ENCODE measurements at places on chromosomes 6 and 20.

GRCh38 chr6:166430269-166430668, 47.5 kb upstream of the MPC1 start:
- H3K4me3 ChIP-seq: no peak overlapping the region
- no peak overlapping the region for H3K27ac ChIP-seq
- H3K27me3 ChIP-seq: no peaks in the 10 kb centered on the region
- H3K4me1 ChIP-seq: no peaks in the 10 kb centered on the region

DNA sequence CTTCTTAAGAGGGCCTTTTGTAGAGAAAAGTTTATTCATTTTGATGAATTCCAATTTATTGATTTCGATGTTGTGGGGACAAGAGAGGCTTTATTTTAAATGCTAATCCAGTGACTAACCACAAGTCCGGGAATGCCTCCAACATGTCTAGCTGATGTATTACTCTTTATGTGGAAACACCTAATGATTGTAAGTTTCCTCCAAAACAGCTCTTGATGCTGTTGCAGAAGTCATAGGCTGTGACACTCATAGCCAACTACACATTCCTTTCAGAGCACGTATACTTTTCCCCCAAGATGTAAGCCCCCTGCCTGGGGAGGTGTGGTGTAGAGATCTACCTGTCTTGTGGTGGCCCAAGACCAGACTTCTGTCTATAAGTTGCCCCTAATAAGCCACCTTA, 61.3 kb upstream of the RNF24 start:
- peak overlapping the region; percentile 58 for H3K27ac ChIP-seq
- peaks cover 47% of the 10 kb centered on the region for H3K4me1 ChIP-seq
- H3K27me3 ChIP-seq: peaks cover 6% of the 10 kb centered on the region
- H3K36me3 ChIP-seq: no peaks in the 10 kb centered on the region
- peak; percentile 89 for DNase-seq

GRCh38 chr6:14857501-14857900, 388.4 kb upstream of the JARID2 start:
- H3K36me3 ChIP-seq: no peaks in the 10 kb centered on the region
- H3K4me1 ChIP-seq: no peaks in the 10 kb centered on the region
- no peak for DNase-seq

- H3K4me1 ChIP-seq: peaks cover 55% of the 10 kb centered on the region
- peak overlapping the region; percentile 4 for H3K4me3 ChIP-seq
Measured at GRCh38 chr20:9294041-9294440, 220.3 kb upstream of the LAMP5 start.

GRCh38 chr6:137167702-137168377, 5.6 kb downstream of the IL22RA2 start:
- H3K4me1 ChIP-seq: no peaks in the 10 kb centered on the region
- no peak overlapping the region for H3K27ac ChIP-seq
- no peak for DNase-seq
- H3K27me3 ChIP-seq: peaks cover 18% of the 10 kb centered on the region

- DNase-seq: peak; percentile 96
- H3K4me1 ChIP-seq: peaks cover 71% of the 10 kb centered on the region
- peaks cover 49% of the 10 kb centered on the region for H3K36me3 ChIP-seq
- peaks cover 2% of the 10 kb centered on the region for H3K27me3 ChIP-seq
- H3K4me3 ChIP-seq: peak overlapping the region; percentile 59
Measured at GRCh38 chr6:75098709-75099108, 107.1 kb downstream of the COL12A1 start.

- peaks cover 26% of the 10 kb centered on the region for H3K36me3 ChIP-seq
- peaks cover 56% of the 10 kb centered on the region for H3K4me1 ChIP-seq
- H3K4me3 ChIP-seq: no peak overlapping the region
- no peaks in the 10 kb centered on the region for H3K27me3 ChIP-seq
- no peak for DNase-seq
Measured at GRCh38 chr6:147219463-147219862, 15.2 kb downstream of the STXBP5 start.

GRCh38 chr6:167235421-167236238, 55.5 kb upstream of the UNC93A start:
- no peak overlapping the region for H3K27ac ChIP-seq
- DNase-seq: no peak
- H3K4me3 ChIP-seq: no peak overlapping the region

GRCh38 chr6:5379647-5380242, 118.4 kb downstream of the FARS2 start:
- no peaks in the 10 kb centered on the region for H3K36me3 ChIP-seq
- peak; percentile 49 for DNase-seq
- no peaks in the 10 kb centered on the region for H3K27me3 ChIP-seq
- H3K27ac ChIP-seq: no peak overlapping the region
- peaks cover 5% of the 10 kb centered on the region for H3K4me1 ChIP-seq

GRCh38 chr6:152700427-152700826, 2.7 kb downstream of the MYCT1 start:
- DNase-seq: no peak
- peaks cover 89% of the 10 kb centered on the region for H3K4me1 ChIP-seq
- peak overlapping the region; percentile 60 for H3K4me3 ChIP-seq
- H3K27ac ChIP-seq: peak overlapping the region; percentile 34
- no peaks in the 10 kb centered on the region for H3K36me3 ChIP-seq
- H3K27me3 ChIP-seq: no peaks in the 10 kb centered on the region

GRCh38 chr6:23728707-23729106, 397.3 kb upstream of the NRSN1 start:
- no peak overlapping the region for H3K27ac ChIP-seq
- DNase-seq: no peak
- no peaks in the 10 kb centered on the region for H3K36me3 ChIP-seq

- H3K4me1 ChIP-seq: peaks cover 69% of the 10 kb centered on the region
- peaks cover 19% of the 10 kb centered on the region for H3K36me3 ChIP-seq
- peak within 1 kb of the TSS; percentile 90 for H3K4me3 ChIP-seq
- DNase-seq: peak; percentile 23
- H3K27me3 ChIP-seq: no peaks in the 10 kb centered on the region
Measured at GRCh38 chr6:142301651-142302391, at the start of gene ADGRG6. ADGRG6 (plus strand) TSS chr6:142302007; CDS start chr6:142302330, 323 bp downstream.

- peaks cover 1% of the 10 kb centered on the region for H3K27me3 ChIP-seq
- peaks cover 46% of the 10 kb centered on the region for H3K4me1 ChIP-seq
- peak overlapping the region; percentile 18 for H3K4me3 ChIP-seq
- H3K36me3 ChIP-seq: no peaks in the 10 kb centered on the region
Measured at GRCh38 chr20:53872081-53872541, 198.3 kb downstream of the BCAS1 start.

GRCh38 chr6:31528307-31528777, 420 bp upstream of the MCCD1 start:
- H3K27me3 ChIP-seq: peaks cover 5% of the 10 kb centered on the region
- H3K4me3 ChIP-seq: no peak overlapping the region
- H3K27ac ChIP-seq: peak overlapping the region; percentile 71
- DNase-seq: no peak
- H3K4me1 ChIP-seq: peaks cover 40% of the 10 kb centered on the region

- H3K4me1 ChIP-seq: peaks cover 81% of the 10 kb centered on the region
- no peak for DNase-seq
- no peaks in the 10 kb centered on the region for H3K36me3 ChIP-seq
- no peak overlapping the region for H3K4me3 ChIP-seq
- no peaks in the 10 kb centered on the region for H3K27me3 ChIP-seq
Measured at GRCh38 chr20:34064286-34064685, 47.8 kb downstream of the EIF2S2 start.

GRCh38 chr20:20368418-20369249, 730 bp downstream of the INSM1 start:
- H3K4me1 ChIP-seq: peaks cover 11% of the 10 kb centered on the region
- peaks cover 40% of the 10 kb centered on the region for H3K27me3 ChIP-seq
- DNase-seq: no peak
- no peak overlapping the region for H3K4me3 ChIP-seq

DNA sequence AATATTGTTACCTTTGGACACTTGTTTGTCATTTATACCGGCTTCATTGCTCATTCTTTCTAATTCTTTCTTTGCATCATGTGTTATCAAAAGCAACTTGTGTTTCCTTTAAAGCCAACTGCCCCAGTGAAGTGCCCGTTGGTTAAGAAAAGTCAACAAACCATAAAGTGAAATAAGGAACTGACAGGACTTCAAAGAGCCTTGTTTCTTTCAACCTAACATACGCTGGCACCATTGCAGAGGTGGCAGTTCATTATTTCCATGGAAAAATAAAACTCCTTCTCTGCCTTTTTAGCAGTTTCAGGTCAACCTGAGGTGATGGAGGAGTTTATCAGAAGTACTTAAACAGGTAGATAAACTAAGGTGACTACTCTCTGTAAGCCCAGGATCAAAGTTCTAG, 28.8 kb downstream of the FERMT1 start:
- H3K36me3 ChIP-seq: no peaks in the 10 kb centered on the region
- no peaks in the 10 kb centered on the region for H3K27me3 ChIP-seq
- no peak for DNase-seq
- no peak overlapping the region for H3K4me3 ChIP-seq
- no peak overlapping the region for H3K27ac ChIP-seq

GRCh38 chr6:20838113-20838512, 303.9 kb downstream of the CDKAL1 start:
- no peak overlapping the region for H3K4me3 ChIP-seq
- DNase-seq: no peak
- H3K27ac ChIP-seq: no peak overlapping the region

GRCh38 chr6:90465686-90466085, 121.2 kb downstream of the MAP3K7 start:
- H3K27me3 ChIP-seq: peaks cover 17% of the 10 kb centered on the region
- H3K4me1 ChIP-seq: no peaks in the 10 kb centered on the region
- DNase-seq: no peak
- no peaks in the 10 kb centered on the region for H3K36me3 ChIP-seq
- H3K4me3 ChIP-seq: no peak overlapping the region

DNA sequence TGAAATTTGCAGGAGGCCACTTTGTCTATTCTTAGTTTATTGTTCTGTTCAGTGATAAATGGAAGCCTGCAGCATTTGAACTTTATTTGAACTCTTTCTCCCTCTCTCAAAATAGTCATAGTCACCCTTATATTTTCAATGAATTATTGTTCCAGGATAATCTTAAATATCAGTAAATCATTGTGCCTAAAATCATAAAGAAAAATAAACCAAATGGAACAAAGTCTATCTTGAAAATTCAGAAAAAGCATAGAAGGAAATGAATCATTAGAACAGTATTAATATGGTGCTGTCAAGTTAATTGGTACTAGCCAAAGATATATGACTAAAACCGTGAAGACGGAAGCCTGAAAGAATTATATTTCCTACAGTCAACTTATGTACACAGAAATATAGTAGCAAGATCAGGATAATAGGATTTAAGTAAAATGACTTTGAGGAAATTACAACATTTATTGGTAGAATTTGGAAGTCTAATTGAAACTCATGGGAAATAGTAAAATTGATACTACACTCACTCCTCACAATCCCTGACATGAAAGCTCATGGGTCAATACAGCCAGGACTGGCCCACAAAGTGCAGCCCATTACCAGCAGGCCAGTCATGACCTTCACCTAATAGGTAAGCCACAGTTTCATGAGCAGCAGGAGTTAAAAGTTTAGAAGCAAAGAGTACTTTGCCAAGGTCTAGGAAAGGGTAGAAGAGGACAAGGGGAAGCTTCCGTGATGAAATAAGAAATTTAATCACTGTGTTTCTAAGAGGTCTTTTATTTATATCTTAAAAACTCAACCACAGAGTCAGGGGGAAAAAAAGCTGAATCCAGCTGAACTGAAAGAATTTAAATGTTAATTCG, 119.9 kb upstream of the ENPP5 start:
- DNase-seq: no peak
- peaks cover 2% of the 10 kb centered on the region for H3K27me3 ChIP-seq
- peaks cover 9% of the 10 kb centered on the region for H3K36me3 ChIP-seq
- H3K4me3 ChIP-seq: no peak overlapping the region

DNA sequence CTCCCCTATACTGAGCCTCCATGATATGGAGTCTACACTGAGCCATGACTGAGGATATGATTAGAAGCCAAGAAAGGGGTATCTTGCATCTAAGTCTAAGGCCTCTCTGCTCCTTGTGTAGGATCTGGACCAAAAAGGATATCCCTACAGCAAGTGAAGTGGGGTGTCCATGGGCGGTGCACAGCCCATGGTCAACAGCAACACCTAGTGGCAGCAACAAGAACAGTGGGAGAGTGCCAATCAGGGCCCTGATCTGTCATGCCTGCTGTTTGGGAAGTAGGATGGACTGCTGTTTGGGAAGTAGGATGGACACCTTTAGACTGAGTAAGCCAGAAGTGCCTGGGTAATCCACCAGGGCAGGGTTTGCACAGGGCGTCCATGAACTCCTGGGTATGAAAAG, 22.4 kb downstream of the PTGIS start:
- H3K36me3 ChIP-seq: no peaks in the 10 kb centered on the region
- H3K27me3 ChIP-seq: peaks cover 20% of the 10 kb centered on the region
- no peak overlapping the region for H3K4me3 ChIP-seq
- H3K27ac ChIP-seq: no peak overlapping the region
- no peaks in the 10 kb centered on the region for H3K4me1 ChIP-seq

GRCh38 chr6:28838634-28839442, 84.9 kb downstream of the TRIM27 start:
- no peaks in the 10 kb centered on the region for H3K36me3 ChIP-seq
- peak; percentile 81 for DNase-seq
- H3K27me3 ChIP-seq: peaks cover 13% of the 10 kb centered on the region
- peak overlapping the region; percentile 99 for H3K4me3 ChIP-seq
- H3K4me1 ChIP-seq: peaks cover 20% of the 10 kb centered on the region

- H3K27ac ChIP-seq: peak overlapping the region; percentile 50
- H3K27me3 ChIP-seq: no peaks in the 10 kb centered on the region
- H3K36me3 ChIP-seq: no peaks in the 10 kb centered on the region
- H3K4me3 ChIP-seq: no peak overlapping the region
Measured at GRCh38 chr6:16333580-16333979, 95.2 kb downstream of the GMPR start.

Data from HFFc6 (cell line).